ENCODE measurements at places on chromosomes 5 and 9.

DNA sequence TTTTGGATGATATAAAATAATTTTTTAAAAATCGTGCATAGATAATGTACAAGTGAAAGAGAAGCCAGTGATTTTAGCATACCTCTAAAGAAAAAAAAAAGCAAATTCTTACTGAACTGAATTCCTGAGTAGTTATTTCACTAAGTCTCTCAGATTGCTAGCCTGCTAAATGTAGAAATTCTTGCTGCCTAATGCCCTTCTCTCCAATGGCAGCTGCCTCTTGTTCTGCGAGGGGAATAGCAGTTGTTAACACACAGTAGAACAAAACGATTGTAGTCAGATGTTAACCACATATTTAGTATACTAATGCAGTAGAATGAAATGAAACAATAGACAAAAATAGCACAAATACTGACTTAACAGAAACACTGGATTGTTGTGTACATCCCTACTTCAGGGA is 26.8 kb downstream of the SMAD5 start:
- DNase-seq, result peak; percentile 70

DNA sequence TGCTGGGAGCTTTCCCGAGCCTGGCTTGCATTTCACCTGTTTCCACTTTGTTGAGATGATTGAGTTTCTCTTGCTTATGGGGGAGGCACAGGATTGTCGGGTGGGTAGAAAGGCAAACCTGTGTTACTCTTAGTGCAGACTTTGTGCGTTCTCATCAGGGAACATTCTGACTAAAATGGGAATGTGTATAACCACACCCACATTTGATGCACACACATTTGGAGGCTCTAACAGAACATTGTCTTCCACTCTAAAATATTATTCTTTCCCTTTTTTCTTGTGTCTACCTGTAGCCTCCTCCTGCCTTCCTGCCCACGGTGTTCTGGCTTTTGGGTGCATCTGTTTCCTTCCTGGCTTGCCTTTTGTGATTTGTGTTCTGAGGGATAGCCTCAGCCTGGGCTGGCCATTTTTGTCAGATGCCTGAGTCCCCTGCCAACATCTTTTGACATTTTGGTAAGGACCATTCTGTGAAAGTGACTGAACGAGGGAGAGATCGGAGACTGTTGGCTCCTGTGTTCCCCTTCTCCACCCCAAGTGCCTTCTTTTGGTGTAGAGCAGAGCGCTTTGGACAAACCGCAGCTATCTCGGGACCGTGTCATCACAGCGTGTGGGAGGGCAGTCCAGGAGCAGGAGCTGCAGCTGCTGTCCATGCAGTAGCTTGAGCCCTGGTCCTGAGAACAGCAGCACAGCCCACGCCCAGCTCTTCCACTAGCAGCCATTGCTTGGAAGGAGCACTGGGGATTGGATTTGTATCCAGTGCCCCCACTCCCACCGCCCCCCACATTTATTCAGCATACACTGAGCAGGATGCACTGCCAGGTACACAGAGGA is 101.4 kb downstream of the ARHGAP26 start:
- DNase-seq, result no peak

GRCh38 chr5:38780945-38781344 is 64.9 kb upstream of the OSMR start:
- peak; percentile 84 for DNase-seq

GRCh38 chr9:3830291-3830690 is 304.5 kb upstream of the RFX3 start:
- no peak for DNase-seq

- DNase-seq, result peak; percentile 91
These were observed 25.6 kb downstream of the TGFBI start for GRCh38 chr5:136054142-136055019.

DNA sequence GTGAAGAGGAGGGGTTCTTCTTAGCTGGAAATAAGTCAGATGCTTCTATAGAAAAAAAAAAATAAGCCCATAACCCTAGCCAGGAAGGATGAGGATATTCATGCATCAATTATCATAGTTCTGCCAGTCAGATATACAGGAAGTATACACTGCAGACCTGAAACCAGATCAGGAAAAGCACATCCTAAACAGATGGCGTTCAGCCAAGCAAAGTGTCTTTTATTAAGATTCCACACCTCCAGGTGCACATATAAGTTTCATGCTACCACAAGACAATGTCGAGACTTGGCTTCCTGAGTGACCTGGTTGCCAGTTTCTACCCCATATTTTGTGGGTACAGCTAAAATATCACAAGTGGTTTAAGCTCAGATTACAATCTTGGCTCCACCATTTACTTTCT is 108.3 kb downstream of the CETN3 start:
- no peak for DNase-seq

GRCh38 chr5:34682926-34683623 is 26.9 kb downstream of the RAI14 start:
- DNase-seq, result no peak

DNA sequence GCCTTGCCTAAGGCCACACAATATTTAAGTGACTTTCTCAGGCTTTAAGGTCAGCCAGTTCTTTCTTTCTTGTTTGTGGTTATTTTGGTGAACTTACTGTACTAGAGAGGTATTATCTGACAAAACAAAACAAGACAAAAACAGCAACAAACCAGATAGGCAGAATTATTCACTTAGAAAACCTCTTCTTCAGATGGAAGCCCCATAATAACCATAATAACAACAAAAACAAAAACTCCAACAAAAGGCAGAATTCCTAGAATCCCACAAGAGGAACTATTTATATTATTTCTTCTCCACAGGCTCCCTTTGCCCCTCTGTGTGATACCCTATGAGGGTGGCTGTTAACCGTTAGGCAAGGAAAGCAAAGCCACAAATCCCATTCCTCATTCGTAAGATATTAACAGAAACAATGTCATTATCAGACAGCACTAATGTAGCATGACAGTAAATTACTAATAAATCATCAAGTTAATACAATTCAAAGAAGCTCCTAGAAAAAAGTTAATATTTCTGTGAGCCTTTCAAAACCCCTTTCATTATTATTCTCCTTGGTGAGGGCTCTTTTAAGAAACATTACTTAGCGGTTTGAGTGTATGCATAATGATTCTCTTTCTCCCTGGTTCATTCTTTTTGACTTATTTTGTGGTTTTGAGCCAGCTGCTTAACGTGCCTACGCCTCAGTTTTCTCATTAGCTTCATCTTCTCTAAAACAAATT is 274.9 kb downstream of the EFNA5 start:
- DNase-seq, result no peak

DNA sequence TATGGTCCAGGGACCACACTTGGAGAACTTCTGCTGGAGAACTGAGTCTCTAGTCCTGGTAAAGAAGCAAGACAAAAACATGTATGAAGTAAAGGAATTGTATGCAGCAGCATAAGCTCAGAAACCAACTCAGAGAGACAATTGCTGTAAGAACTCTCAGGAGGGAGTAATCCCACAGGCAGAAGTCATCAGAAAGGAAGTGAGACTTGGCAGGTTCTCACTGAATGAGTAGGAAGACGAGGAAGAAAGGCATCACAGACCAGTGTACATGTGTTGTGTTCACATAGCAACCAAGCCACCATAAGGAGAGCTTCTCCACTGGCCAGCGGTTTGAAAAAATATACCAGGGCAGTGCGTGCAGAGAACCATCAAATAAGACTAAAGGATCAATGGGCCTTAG is 57.9 kb upstream of the FST start:
- peak; percentile 95 for DNase-seq

GRCh38 chr5:149732324-149733128 is 2.4 kb downstream of the PPARGC1B start:
- no peak for DNase-seq

GRCh38 chr9:137199411-137200121 is 975 bp downstream of the TPRN start:
- DNase-seq, result no peak

DNA sequence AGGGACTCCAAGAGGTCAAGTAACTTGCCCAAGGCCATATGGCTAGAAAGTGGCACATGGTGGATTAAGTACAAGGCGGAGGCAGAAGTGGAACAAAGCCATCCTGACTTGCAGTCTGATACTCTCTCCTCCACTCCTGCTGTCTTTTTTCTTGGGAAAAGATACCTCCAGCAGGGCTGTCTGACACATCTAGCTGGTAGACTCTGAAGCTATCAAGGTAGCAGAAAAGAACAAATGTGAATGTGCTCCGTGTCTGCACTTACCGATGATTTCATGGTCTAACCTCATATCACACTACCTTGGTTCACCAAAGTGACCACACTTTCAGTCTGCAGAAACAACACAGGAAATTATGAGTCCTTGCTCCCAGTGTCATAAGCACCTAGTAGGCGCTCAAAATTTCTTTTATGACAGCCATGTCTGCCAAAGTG is 284.8 kb downstream of the CRB2 start:
- DNase-seq, result no peak

- no peak for DNase-seq
These were observed 30.7 kb upstream of the GPR21 start for GRCh38 chr9:123002754-123003153.

GRCh38 chr9:88531920-88532698 is 2.9 kb upstream of the NXNL2 start:
- peak; percentile 49 for DNase-seq

GRCh38 chr5:125197321-125197720 is 450.9 kb upstream of the ZNF608 start:
- DNase-seq, result no peak

DNA sequence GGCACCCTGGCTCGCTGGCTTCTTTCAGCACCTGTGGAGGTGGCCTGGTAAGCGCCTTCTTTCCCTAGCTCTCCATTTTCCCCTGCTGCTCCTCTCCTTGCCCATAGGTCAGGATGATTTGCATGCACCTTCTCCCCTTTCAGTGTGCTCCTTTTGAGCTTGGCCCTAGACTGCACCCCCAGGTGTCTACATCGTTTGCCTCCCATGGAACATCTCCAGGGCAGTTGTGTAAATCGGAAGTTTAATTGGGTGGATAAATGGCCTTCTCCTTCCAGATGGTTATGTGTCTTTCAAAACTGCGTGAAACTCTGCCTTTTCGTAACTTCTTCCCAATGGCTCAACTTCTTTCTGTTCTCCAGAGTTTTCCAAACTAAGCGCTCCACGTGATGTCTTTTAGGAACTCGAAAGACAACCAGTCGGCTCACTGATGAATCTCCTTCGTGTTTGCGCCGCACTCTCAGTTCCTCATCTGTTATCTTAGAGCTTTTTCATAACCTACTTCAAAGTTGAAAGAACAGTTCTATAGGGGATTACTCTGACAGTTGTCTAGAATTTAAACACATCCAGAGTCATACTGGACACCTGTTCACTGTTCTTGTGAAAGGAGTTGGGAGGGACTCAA is 1.7 kb downstream of the ADAMTS19 start:
- no peak for DNase-seq

DNA sequence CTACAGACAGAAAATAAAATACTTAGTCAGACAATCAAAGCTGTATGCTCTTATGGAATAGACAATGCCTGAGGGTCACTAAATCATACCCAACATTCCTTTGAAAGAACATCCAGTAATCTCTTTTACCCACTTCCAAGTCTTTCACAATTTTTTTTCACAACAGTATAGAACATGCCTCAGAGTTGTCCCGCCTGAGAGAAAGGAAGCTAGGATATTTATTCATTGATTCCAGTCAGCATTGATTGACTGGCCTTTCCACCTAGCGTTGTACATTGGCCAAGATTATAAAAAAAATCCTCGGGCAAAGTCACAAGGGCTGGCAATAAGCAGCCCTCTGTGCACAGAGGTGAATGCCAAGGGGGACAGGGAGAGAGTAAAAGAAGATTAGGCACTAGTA is 318.1 kb upstream of the PIK3R1 start:
- peak; percentile 42 for DNase-seq

DNA sequence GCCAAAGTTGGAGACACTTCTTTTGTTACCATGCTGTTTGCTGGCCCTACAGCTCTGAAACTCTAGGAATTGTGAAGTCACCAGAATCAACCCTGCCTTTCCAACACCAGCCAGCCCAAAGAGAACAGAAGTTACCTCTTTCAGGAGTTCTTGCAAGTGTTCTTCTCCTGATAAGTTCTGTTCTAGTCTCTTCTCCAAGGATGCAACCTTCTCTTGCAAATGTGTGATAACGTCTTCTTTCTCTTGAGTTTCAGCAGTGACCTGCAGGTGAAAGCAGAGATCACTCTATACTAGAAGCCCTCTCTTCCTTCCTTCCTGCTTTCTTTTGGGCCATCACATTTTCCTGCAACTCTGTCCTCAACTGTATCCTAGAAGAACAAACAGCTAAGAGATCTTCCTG is 29.1 kb downstream of the GOLGA1 start:
- no peak for DNase-seq

GRCh38 chr5:155665361-155665760 is 651.8 kb downstream of the KIF4B start:
- no peak for DNase-seq

GRCh38 chr5:52786949-52787599 is 642 bp upstream of the ITGA1 start:
- no peak for DNase-seq

DNA sequence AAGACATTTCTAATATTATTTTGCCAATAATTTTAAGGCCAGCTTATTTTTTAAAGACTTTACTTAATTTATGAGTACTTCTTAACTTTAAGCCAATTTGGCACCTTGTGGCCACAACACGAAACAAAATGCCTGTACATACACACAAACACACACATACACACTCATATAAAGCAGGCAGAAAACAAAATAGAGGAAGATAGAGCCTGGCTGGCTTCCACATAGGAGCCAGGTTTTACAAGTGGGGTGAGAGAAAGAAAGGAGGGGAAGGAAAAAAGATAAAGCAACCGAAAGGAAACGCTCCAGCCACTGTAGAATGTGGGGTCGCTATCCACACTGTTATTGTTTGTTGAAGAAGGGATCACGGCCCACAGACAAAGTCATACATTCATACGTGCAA is 10.4 kb downstream of the GMCL2 start:
- no peak for DNase-seq

DNA sequence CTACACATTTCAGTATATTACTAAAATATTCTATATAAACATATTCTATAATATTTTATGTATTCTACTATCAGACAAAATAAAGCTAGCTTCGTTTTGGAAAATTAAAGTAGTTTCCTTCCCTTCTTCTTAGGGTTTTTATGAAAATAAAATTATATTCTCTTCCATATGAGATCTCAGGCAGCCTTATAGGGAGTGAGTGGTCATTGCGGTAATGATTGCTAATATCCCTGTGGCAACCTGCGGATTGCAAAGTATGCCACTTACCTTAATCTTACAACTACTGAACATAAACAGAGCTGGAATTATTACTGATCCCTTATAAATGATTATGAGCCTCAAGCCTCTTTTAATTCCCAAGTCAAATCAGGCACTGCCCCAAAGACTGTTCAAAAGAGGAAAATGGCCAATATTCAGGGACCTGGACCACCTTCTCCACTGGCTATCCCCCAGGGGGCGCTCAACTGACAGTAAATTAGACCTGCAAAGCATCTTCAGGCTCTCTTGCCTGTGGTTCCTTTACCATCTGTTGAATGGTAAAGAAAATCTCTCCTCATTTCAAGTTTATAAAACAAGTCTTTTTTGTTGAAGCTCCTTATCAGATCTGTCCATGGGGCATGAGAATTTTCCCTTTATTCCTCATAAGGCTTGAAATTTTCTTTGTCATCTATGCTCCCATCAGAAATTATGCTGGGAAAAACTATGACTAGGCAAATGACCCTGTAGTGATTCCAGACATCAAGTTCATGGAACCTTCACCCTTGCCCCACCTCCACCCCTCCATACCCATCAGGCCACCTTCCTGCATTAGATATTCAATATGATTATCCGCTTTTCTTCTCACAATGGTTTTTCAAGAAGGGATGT is 163.9 kb downstream of the CEMIP2 start:
- DNase-seq, result peak; percentile 69

Data from AG10803 (cell line).